GM12865 (cell line): ENCODE measurements at places on chromosomes 6 and 20.
A peak's percentile ranks its signal among the peaks of the same experiment; 100 is the strongest.

- no peak for DNase-seq
Measured at GRCh38 chr20:36082315-36082915, 72.1 kb upstream of the EPB41L1 start.

GRCh38 chr6:89862273-89862672 is 32.0 kb upstream of the GJA10 start:
- peak; percentile 68 for DNase-seq

GRCh38 chr20:2578475-2579192 is 42.3 kb downstream of the TMC2 start:
- DNase-seq = no peak

- no peak for DNase-seq
Measured at GRCh38 chr6:17381424-17382147, 11.8 kb upstream of the CAP2 start.

GRCh38 chr20:51142448-51142847 is 119.5 kb upstream of the KCNG1 start:
- no peak for DNase-seq

DNA sequence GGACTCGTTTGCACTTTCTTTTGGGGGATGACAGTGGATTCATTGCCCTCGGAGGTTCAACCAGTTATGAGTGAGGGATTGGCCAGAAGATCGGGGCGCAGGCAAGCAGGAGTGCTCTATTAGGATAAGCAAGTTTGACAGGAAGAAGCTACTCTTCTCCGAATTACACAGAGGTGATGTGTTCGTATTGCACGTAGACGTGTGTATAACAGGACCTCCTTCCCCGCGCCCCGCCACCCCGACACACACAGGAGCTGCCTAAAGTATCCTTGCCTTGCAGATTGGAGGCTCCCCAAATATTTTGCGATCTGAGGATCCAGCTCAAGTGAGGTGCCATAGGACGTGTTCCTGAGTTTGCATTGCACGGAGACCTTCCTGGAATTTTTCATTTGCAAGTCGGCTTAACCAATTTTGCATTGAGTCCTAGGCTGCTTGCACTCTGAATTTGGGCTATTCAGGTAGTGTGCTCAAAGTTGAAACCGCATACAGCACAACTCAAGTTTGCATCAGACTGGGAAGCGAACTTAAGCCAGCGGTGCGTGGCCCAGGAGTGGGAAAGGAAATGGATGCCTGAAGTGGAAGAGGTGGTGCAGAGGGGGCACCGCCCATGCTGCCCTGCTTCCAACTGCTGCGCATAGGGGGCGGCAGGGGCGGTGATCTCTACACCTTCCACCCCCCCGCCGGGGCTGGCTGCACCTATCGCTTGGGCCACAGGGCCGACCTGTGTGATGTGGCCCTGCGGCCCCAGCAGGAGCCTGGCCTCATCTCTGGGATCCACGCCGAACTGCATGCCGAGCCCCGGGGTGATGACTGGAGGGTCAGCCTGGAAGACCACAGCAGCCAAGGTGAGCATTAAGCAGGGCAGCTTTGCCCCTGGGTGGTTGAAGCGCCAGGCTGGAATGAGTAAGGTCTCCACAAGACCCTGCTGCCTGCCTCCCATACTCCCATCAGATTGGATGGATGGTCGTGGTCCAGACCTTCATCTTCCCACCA is 770 bp downstream of the TCF19 start:
- peak; percentile 63 for DNase-seq

GRCh38 chr6:14910692-14911547 is 334.9 kb upstream of the JARID2 start:
- DNase-seq = peak; percentile 89

DNA sequence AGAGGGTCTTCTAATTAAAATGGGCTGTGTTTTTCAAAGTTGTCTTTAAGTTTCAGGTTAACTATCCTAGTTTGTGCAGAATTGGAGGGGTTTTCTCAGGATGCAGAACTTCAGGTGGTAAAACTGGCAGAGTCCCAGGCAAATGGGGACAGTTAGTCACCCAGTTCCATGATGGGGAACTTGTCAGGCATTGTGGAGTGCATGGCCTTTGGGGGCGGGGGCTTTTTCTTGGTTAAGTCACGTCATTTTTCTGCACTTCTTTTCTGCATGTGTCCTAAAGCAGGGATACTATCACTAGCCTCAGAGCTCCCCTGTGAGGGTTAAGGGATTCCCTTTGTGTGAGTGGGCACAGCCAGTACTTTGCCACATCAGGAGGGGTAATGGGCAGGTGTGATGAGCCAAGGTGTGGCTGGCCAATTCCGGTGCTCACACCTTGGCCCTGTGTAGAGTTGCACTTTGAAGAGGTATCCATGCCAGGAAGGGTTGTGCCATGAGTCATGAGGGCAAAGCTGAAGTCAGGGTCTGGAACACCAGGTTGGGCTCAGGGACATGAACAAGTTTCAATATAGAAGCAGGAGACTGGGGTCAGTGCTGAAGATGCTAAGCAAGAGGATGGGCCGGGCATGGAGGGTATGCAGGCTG is 126.0 kb upstream of the RREB1 start:
- DNase-seq = no peak

- DNase-seq = no peak
Measured at GRCh38 chr6:84333842-84334241, 106.4 kb upstream of the CEP162 start.

DNA sequence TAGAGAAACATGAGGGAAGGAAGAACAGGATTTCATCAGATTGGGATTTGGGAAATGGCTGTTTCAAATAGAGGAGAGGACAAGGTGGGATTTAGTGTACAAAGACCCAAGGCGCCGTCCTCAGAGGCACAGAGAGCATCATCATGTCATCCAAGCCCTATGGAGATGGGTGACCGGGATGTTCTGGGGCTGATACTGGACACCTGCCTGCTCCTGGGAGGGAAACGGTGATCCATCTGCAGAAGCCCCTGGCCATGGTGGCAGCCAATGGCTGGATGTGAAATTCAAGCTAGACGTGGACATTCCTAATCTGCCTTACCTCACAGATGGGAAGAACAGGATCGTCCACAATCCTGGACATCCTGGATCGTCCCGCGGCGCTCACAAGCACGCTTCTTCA is 12.7 kb downstream of the NKX2-2 start:
- no peak for DNase-seq

DNA sequence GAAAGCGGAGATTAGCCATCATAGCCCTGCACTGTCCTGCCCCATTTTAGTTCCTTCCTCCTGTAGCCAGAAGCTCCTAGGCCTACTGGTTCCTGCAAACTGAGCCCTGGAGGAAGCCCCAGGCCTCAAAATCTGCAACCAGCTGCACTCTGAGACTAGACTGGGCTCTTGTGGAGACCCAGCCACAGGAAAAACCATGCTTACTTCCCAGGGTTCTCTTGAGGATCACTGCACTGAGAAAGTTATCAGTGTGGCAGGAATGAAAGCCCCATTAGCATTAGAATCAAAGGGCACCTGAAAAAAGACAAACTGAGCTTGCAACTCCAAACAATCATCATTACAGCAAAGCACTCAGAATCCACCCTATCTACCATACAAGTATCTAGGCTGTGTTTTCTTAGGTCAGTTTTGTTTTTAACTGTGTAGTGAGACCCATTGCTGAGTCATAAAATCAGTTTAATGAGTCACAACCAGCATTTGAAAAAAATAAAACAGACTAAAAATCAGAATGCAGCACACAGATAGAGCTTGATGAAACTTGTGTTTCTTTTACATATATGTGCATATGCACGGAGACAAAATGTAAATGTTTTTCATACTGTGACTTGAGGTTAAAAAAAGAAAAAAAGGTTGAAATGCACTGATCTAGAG is 91.0 kb downstream of the UNC5CL start:
- DNase-seq = peak; percentile 6

DNA sequence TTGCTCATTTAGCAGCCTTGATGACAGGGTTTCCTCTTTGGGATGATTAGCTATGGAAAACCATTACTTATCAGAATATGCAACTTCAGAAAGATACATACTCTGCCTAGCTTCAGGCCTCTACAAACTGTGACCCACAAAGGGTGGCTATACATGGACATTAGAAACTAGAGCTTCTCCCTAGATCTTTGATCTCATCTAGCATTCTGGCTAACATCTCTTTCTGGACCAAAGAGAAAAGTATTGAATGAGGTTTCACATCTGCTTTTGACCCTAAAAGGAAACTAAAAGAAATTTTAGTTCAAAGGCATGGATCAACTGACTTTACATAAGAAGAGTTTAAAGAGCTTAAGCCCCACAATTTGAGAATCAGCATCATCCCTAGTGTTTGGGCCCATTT is 12.4 kb upstream of the HMGN3 start:
- peak; percentile 56 for DNase-seq

GRCh38 chr6:72621291-72622093 is at the start of gene KCNQ5:
KCNQ5 (plus strand) TSS chr6:72622064.
- DNase-seq = peak; percentile 71
